ENCODE measurements at places on chromosomes 5 and 9. TPM values are rescaled to one million over a fixed set of nuclear protein-coding genes. Genes with fewer than 3 reads are reported as not detected.

The LRRC70 gene
- total RNA-seq, result 1.2 TPM

The SPINK4 gene
- total RNA-seq, result not detected

- H3K27ac ChIP-seq, result no peak overlapping the region
- H3K27me3 ChIP-seq, result no peaks in the 10 kb centered on the region
- DNase-seq, result peak; percentile 76
- no peak overlapping the region for H3K4me3 ChIP-seq
- H3K4me1 ChIP-seq, result peaks cover 15% of the 10 kb centered on the region
- no peaks in the 10 kb centered on the region for H3K36me3 ChIP-seq
Measured at GRCh38 chr5:148374690-148375360, 8.9 kb upstream of the FBXO38 start.

DNA sequence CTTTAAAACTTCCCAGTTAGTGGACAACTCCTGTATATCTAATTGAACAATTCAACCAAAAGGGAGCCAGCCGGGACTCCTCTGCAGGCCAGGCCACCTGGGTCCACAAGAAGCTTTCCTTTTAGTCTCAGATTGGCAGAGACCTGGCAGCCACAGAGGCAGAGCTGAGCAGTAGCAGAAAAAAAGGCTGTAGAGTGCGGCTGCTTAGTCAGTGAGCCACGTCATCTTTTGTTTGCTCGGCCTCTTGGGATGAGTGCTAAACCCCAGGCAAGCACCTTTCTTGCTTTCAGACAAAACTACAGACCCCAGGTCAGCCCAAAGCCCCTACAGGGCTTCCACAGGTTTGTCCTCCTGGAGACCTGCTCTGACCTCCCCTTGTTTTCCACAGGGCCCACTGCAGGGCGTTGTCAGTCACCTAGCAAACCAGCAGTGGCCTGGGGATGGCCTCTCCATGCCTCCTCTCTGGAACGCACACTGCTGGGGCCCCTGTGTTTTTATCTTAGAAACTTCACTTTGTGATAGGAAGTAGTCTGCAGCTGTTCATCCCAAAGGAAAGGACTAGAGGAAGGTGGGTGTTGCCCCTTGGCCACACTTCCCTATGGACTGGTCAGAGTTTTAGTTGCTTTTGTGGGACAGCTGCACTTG lies 49.9 kb downstream of the SHB start:
- peak; percentile 78 for DNase-seq
- H3K4me3 ChIP-seq, result no peak overlapping the region
- no peaks in the 10 kb centered on the region for H3K36me3 ChIP-seq
- H3K27ac ChIP-seq, result peak overlapping the region; percentile 88
- no peaks in the 10 kb centered on the region for H3K27me3 ChIP-seq

- no peak overlapping the region for H3K27ac ChIP-seq
- peaks cover 98% of the 10 kb centered on the region for H3K27me3 ChIP-seq
- peaks cover 61% of the 10 kb centered on the region for H3K4me1 ChIP-seq
Measured at GRCh38 chr5:77850536-77851175, 74.5 kb upstream of the TBCA start.

- DNase-seq, result no peak
- H3K4me3 ChIP-seq, result no peak overlapping the region
- no peaks in the 10 kb centered on the region for H3K27me3 ChIP-seq
- peaks cover 9% of the 10 kb centered on the region for H3K4me1 ChIP-seq
- no peak overlapping the region for H3K27ac ChIP-seq
Measured at GRCh38 chr9:115525111-115526058, 407.4 kb upstream of the TNC start.

DNA sequence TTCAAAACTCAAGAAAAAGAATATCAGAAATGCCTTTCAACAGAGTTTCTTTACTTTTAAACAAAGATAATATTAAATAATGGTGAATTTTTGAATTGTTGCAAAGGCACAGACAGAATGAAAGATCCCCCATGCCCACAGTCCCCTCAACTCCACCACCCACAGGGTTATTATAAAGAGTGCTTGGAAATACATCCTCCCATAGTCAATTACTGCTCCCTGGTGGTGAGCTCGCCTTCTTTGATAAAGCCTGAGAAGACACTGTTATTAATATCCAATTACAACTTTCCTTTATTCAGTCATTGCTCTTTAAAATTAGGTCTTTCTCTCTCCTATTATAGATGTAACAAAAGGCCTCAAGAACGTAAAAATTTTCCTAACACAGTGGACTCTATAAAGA lies 490.2 kb upstream of the RORB start:
- H3K4me3 ChIP-seq, result no peak overlapping the region
- H3K36me3 ChIP-seq, result no peaks in the 10 kb centered on the region
- DNase-seq, result peak; percentile 47
- no peak overlapping the region for H3K27ac ChIP-seq

- H3K27ac ChIP-seq, result no peak overlapping the region
- H3K27me3 ChIP-seq, result no peaks in the 10 kb centered on the region
- H3K4me3 ChIP-seq, result no peak overlapping the region
- H3K4me1 ChIP-seq, result peaks cover 1% of the 10 kb centered on the region
- peak; percentile 85 for DNase-seq
- no peaks in the 10 kb centered on the region for H3K36me3 ChIP-seq
Measured at GRCh38 chr5:4563400-4563799, 576.7 kb upstream of the ADAMTS16 start.

GRCh38 chr9:89536145-89536574 lies 38.2 kb upstream of the SEMA4D start:
- DNase-seq, result no peak
- H3K27me3 ChIP-seq, result no peaks in the 10 kb centered on the region
- no peaks in the 10 kb centered on the region for H3K36me3 ChIP-seq

GRCh38 chr5:159539678-159540077 lies 209.4 kb upstream of the IL12B start:
- H3K27me3 ChIP-seq, result no peaks in the 10 kb centered on the region
- H3K27ac ChIP-seq, result no peak overlapping the region

DNA sequence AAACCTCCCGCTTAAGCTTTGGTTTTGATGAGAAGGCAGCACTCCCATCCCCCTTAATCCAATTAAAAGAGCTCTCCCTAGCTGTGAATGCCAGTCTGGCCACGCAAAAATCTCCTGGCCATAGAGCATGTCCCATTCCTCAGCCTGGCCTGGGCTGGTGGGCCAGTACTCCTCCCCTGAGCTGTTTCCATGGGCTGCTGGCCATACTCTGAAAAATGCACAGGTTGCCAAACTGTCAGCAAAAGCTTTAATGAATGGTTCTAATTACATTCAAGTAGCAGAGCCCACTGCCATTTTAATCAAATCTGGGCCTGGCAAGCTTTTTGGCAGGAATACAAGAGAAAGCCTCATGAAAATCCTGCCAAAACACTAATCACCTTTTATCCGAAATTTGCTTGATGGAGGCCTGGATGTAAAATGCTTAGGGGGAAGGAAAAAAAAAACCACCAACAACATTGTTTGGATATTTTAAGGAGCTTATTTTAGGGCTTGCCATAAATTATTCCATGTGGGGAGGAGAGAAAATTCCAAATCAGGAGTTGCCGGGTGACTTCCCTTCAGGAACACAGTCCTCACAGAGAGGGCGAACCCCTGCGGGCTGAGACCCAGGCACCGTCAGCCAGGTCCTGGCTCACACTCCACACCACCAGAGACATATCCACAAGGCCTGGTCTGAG lies 243.3 kb downstream of the SEC61B start:
- H3K36me3 ChIP-seq, result no peaks in the 10 kb centered on the region
- peaks cover 16% of the 10 kb centered on the region for H3K4me1 ChIP-seq
- peak; percentile 67 for DNase-seq
- H3K27me3 ChIP-seq, result no peaks in the 10 kb centered on the region

DNA sequence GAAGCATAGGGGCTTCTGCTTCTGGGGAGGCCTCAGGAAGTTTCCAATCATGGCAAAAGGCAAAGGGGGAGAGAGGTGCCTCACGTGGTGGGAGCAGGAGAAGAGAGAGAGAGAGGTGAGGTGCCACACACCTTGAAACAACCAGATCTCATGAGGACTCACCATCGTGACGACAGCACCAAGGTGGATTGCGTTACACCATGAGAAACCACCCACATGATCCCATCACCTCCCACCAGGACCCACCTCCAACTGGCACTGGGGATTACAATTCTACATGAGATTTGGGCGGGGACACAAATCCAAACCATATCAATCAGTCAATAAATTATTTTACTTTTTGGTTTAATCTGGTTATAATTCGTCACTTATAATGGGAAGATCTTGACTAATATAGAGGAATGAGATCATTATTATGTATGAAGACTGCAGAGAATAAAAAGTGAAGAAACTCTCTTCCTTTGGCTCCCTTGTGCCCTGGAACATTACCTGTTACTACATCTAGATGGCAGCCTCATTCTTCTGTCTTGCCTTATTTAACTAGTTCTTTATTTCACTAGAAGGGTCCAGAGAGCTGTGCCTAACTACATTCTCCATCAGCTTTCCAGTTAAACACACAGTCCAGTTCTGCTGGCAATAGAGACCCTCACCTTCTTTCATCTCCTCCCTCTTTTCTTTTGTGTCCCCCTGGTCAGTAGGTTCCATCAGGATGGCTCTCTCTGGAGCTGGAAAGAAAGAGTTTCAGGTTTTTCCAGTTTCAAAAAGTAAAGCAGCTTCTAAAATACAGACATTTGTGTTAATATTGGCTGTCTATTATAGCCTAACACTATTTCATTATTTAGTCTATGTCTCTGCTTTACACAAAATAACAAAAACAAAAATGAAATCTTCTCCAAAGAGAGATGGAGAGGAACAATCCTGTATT lies 21.7 kb upstream of the SPINK7 start:
- H3K27ac ChIP-seq, result no peak overlapping the region
- H3K27me3 ChIP-seq, result no peaks in the 10 kb centered on the region
- H3K4me3 ChIP-seq, result no peak overlapping the region
- peak; percentile 57 for DNase-seq

DNA sequence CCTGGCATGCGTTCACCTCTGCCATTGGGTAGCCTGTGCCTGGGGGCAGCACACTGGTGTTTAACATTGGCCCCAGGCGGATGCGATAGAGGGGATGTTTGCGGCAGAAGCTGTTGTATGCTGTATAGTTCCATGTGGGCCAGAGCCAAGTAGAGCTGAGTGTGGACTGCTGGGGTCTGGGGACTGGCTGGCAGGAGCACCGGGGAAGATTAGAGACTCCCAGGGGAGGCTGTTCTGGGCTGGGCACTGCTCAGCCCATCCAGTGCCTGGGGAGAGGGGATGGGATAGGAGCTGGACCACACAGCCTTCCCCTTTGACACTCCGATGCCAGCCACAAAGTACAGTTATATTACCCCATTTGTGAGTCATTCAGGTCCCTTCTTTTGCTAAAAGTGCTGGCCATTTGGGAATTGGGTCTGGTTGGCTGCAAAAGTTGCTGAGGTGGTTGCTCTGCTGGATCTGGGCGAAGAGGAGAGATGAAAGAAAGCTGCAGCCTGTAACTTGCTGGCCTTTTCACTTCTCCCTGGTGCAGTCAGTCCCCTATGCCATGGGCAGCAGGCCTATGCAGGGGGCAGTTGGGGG lies 73.8 kb downstream of the RGS3 start:
- no peaks in the 10 kb centered on the region for H3K27me3 ChIP-seq
- H3K36me3 ChIP-seq, result no peaks in the 10 kb centered on the region
- no peak overlapping the region for H3K27ac ChIP-seq
- DNase-seq, result no peak

DNA sequence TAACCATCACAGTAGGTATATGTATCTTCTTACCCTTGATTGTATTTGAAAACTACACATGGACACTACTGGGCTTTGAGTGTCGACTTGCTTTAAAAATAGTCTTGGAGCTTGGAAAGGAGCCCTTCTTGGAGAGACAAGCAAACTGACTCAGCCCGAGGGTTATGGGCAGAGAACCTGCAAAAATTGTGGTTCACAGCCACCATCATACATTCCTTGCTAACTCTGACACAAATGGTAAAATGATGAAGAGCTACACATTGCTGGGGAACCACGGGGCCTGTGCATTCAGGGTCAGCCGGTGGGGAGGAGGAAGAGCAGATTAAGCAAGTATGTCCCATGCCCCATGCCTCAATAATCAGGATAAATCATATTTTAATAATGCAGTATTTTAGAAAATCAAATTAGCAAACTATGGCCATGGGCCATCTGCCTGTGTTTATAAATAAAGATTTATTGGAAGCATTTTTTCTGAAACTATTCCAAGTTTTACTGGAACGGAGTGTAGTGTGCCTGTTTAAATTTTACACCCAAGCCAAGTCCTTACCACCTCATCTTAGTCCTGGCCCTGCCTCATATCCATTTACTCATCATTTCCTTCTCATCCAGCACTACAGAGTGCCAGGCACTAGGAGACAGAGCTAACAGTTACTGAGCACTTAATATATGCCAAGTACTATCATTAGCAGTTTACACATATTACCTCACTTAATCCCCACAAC lies 195.7 kb downstream of the PALM2AKAP2 start:
- no peaks in the 10 kb centered on the region for H3K4me1 ChIP-seq
- no peaks in the 10 kb centered on the region for H3K27me3 ChIP-seq
- DNase-seq, result no peak
- no peak overlapping the region for H3K27ac ChIP-seq

- H3K4me3 ChIP-seq, result no peak overlapping the region
- H3K36me3 ChIP-seq, result no peaks in the 10 kb centered on the region
- DNase-seq, result no peak
- H3K4me1 ChIP-seq, result peaks cover 7% of the 10 kb centered on the region
- H3K27ac ChIP-seq, result no peak overlapping the region
Measured at GRCh38 chr5:95712347-95712958, 18.7 kb upstream of the RHOBTB3 start.

DNA sequence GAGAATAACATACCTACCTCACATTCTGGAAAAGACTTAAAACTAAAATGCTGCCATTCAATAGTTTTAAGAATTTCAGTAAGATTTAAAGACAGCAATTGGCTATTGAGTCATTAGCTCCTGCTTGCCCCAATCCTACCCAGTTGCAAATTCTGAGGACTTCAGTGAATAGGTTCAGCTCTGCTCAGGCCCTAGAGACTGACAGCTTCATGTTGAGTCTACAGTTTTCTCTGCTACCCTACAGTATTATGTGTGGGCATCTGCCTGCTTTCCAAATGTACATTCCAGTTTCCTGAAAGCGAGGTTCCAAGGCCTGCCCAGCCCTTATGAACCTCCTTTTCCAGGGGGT lies 61.5 kb downstream of the ARSB start:
- H3K4me3 ChIP-seq, result no peak overlapping the region
- no peaks in the 10 kb centered on the region for H3K27me3 ChIP-seq
- no peak overlapping the region for H3K27ac ChIP-seq
- H3K36me3 ChIP-seq, result no peaks in the 10 kb centered on the region
